Astrocyte (in vitro differentiated cells and primary cell): ENCODE measurements at places on chromosomes 12 and 14. TPM values are rescaled to one million over a fixed set of nuclear protein-coding genes. Genes with fewer than 3 reads are reported as not detected.
A peak's percentile ranks its signal among the peaks of the same experiment; 100 is the strongest.

DNA sequence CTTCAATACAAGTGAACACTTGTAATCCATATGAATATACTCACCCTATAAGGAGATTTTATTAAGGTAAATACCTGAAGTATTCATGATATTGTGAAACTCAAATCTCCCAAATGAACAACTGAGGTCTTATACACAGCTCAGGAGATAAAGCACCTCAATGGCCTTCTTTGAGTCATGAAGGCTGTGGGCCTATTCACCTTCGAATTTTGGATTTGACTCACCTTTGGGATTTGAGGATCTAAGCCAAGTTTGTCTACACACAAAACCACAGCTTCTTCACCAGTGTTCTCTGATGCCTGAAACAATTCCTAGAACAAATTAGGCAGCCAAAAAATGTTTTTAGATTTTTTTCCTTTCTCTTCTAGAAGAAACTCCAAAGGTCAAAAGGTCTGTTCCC, 194.1 kb downstream of the NUAK1 start:
- H3K4me1 ChIP-seq = no peaks in the 10 kb centered on the region
- peak; percentile 45 for DNase-seq
- H3K4me3 ChIP-seq = no peak overlapping the region
- H3K27me3 ChIP-seq = no peaks in the 10 kb centered on the region
- H3K27ac ChIP-seq = no peak overlapping the region
- H3K36me3 ChIP-seq = no peaks in the 10 kb centered on the region

GRCh38 chr12:74365178-74365964, 172.3 kb upstream of the ATXN7L3B start:
- no peak overlapping the region for H3K4me3 ChIP-seq
- no peaks in the 10 kb centered on the region for H3K27me3 ChIP-seq
- H3K4me1 ChIP-seq = no peaks in the 10 kb centered on the region
- DNase-seq = peak; percentile 28
- H3K36me3 ChIP-seq = no peaks in the 10 kb centered on the region

DNA sequence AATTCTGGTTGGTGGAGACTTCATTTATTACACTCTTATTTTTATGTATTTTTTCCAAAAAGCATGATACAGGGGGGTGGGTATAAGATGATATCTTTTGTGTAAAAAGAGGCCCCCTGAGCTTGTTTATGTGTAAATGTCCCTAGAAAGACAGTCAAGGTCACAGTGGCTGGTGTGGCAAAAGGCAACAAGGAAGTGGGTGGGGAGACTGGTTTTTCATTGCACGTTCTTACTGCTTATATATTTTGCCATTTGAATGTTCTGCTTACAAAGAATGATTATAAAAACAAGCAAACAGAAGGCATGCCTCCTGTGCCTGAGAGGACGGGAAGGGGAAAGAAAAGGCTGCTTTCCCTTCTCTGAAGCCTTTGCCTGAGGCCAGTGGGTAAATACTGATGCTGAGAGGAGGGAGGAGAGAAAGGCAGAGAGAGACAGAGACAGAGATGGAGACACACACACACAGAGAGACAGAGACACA, 24.1 kb upstream of the ADIPOR2 start:
- no peak overlapping the region for H3K4me3 ChIP-seq
- H3K27me3 ChIP-seq = no peaks in the 10 kb centered on the region
- no peaks in the 10 kb centered on the region for H3K4me1 ChIP-seq
- H3K27ac ChIP-seq = no peak overlapping the region

Gene GLT1D1
- 0.14 and 0.16 TPM in 2 replicates for total RNA-seq

Gene FOXN4
- not detected in 2 replicates for total RNA-seq

DNA sequence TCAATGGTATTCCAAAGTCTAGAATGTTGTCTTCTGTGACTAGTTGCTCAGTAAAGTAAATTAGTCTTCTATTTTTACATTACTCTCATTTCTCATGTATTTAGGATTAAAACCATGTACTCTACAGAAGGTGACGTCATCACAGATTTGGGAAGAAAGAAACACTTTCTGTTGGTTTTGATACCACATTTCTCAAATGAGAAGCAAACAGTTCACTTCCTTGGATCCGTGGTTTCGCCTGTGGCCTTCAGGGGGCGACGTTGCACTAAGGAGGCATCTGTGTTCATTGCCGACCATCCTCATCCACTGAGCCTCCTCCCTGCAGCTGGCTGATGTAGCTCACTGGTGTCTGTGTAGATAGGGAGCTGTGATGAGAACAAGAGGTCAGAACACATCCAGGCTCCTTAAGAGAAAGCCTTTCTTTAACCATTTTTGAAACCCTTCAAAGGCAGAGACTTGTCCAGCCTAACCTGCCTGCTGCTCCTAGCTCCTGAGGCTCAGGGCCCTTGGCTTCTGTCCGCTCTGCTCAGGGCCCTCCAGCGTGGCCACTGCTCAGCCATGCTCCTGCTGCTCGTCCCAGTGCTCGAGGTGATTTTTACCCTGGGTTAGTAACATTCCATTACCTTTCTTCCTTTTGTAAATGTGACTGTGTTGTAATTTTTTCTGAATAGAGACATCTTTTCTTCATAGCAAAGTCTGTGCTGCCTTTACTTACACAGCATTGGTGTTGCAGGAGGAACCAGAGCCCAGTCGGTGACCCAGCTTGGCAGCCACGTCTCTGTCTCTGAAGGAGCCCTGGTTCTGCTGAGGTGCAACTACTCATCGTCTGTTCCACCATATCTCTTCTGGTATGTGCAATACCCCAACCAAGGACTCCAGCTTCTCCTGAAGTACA, 220.6 kb upstream of the OR4E1 start:
- H3K36me3 ChIP-seq = no peaks in the 10 kb centered on the region
- H3K4me1 ChIP-seq = no peaks in the 10 kb centered on the region
- DNase-seq = no peak
- no peak overlapping the region for H3K27ac ChIP-seq

Gene C1QL4
- 0.09 TPM in 1 of 2 replicates, not detected in the other for total RNA-seq

DNA sequence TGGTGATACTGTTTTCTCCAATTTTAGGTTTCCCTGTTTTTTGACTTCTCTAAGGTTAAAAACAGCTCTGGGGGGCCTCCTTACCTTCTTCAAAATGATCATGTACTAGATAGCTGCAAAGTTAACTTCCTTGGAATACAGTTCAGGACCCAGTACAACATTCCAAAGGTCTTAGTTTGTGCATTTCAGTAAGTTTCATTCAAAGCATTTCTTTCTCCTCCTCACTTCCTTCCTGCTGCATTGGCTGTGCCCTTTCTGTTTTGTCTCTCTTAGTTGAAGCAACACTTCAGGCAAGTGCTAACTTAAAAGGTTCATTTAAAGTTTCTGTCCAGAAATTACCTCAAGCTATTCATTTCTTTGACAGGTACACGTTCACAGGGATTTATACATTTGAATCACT, 95.7 kb downstream of the SCN8A start:
- peak; percentile 36 for DNase-seq
- H3K4me3 ChIP-seq = no peak overlapping the region
- H3K36me3 ChIP-seq = no peaks in the 10 kb centered on the region
- H3K4me1 ChIP-seq = peaks cover 12% of the 10 kb centered on the region

DNA sequence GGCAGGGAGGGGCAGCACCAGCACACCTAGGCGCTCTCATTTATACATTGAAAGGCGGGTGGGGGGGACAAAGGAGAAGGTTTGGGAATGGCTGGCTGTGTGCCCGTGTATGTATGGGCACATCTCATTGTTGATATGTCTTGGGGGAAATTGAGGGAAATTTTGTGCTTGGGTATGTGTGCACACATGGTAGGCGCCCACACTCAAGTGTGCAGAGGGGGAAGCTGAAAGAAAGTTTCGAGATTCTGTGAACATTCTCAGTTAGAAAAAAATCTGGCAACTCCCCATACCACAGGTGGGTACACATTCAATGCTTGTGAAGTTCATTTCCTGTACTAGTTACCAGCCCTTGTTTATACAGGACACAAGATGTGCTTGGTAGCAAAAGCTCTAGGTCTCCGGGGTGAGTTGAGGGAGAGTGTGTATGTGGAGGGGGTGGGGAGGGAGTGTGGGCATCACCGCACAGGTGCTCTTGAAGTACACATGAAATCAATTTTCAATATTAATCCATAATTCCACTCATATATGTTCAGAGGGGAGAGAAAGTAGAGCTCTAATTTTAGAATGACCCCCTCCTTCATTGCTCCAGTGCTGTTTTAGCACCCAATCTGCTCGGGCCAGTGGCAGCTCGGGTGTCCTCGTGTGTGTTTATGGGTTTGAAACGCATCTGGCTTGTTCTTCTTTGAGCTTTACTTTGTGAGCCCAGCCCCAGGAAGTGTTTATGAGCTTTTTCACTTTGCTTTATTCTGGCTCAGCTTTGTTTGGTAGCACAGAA, 286.0 kb downstream of the ZFP36L1 start:
- no peaks in the 10 kb centered on the region for H3K36me3 ChIP-seq
- DNase-seq = no peak
- no peak overlapping the region for H3K4me3 ChIP-seq

DNA sequence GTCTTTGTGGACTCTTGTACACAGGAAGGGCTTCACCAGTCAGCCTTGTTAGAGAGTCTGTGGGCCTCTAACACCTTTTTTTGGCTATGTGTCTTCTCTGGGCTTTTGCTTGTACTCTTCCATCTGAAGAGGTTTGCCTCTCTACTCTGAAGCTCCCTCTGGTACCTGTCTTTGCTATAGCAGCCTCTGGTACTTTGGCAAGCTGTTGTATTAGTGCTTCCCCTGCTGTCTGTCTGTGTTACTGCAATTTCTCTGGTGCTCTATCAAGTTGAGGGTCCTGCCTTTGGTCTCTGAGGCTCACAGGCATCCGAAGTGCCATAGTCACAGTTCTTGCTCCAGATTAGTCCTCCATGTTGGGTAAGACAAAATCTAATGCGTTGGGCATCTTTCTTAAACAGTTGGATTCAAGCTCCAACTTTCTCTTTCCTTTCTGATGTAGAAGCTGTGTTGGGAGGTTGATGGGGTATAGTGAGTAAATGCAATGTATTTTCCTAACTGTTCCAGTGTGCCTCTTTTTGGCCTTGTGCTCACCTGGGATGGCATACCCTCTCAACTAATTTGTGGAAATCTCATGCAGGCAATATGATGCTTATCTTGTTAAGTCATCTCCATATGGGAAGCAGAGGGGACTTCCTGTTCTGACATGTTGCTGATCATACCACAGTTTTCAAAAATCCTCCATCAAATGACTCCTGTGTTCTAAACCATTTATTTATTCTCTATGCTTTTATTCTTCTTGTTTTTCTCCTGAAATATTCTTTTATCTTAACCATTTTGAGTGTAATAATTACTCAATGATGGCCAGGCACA, 88.8 kb downstream of the ATF7IP start:
- H3K27ac ChIP-seq = no peak overlapping the region
- no peak overlapping the region for H3K4me3 ChIP-seq
- no peaks in the 10 kb centered on the region for H3K4me1 ChIP-seq
- peak; percentile 10 for DNase-seq
- H3K27me3 ChIP-seq = no peaks in the 10 kb centered on the region

Gene PMCH
- not detected in 2 replicates for total RNA-seq

DNA sequence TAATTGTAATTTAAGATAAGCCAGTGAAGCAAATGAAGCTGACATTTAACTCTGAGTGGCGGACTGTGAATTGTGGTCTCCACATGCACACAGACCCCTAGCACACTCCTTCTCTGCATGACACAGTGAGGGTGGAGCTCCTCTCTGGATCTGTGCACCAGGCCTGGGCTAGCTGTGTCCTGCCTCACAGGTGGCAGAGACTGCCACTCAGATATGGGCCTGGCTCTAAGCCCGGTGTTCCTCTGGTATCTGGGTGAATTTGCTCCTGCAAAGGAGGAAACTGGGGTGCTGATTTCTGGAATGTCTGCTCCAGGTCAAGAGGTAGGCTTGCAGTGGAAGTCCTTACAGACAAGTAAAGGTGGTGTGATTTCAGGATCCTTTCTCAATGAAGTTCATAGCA, 282.4 kb downstream of the FOXN3 start:
- no peaks in the 10 kb centered on the region for H3K36me3 ChIP-seq
- no peak overlapping the region for H3K4me3 ChIP-seq
- H3K27me3 ChIP-seq = peaks cover under 1% of the 10 kb centered on the region
- no peak overlapping the region for H3K27ac ChIP-seq

DNA sequence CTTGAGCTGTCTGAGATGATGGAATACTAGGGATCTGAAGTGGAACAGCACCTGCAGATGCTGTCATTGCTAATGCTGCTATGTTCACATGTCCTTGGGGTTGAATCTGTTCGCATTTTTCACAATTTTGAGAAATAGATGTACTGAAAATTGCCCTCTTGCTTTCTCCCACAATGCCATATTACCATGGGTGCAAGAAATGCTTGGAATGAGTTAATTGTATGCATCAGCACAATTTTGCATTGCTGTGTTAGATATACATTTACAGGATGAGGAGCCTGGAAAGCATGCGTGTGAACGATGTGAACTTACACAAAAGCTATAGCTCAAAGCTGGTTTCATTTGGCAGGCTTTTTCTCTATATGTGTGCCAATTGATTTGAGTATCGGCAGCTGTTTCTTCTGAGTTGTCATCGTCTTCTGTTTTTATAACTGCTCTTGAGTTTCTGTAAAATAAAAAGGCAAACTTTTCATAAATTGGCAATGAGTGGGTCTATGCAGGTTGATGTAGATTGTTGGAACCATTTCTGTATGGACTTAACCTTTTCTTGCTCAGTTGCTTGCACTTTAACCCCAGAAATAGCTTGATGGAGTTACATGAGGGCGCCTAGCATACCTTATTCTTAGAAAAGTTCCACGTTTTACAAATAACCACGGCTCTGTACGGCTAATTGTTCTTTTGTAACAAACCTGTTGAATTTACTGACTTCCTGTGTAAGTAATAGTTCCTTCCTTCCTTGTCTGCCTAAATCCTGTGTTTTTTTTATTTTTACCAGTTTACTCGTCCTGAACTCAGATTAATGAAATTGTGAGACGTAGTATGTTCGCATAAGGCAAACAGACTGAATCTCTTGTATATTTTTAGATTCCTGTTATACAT, 105.9 kb downstream of the FGD4 start:
- no peak overlapping the region for H3K27ac ChIP-seq
- no peak for DNase-seq
- H3K4me3 ChIP-seq = no peak overlapping the region
- no peaks in the 10 kb centered on the region for H3K27me3 ChIP-seq
- H3K4me1 ChIP-seq = peaks cover 7% of the 10 kb centered on the region
- no peaks in the 10 kb centered on the region for H3K36me3 ChIP-seq

- H3K4me1 ChIP-seq = no peaks in the 10 kb centered on the region
- H3K4me3 ChIP-seq = no peak overlapping the region
- no peaks in the 10 kb centered on the region for H3K36me3 ChIP-seq
- DNase-seq = no peak
- no peaks in the 10 kb centered on the region for H3K27me3 ChIP-seq
- H3K27ac ChIP-seq = no peak overlapping the region
Measured at GRCh38 chr12:79374545-79374944, 316.2 kb downstream of the PAWR start.

- no peak for DNase-seq
- no peak overlapping the region for H3K27ac ChIP-seq
- no peaks in the 10 kb centered on the region for H3K36me3 ChIP-seq
- no peak overlapping the region for H3K4me3 ChIP-seq
Measured at GRCh38 chr14:53780051-53780555, 176.5 kb downstream of the BMP4 start.

- H3K36me3 ChIP-seq = no peaks in the 10 kb centered on the region
- H3K4me1 ChIP-seq = no peaks in the 10 kb centered on the region
- H3K27me3 ChIP-seq = peaks cover 9% of the 10 kb centered on the region
- no peak for DNase-seq
Measured at GRCh38 chr12:3604748-3605586, 114.0 kb downstream of the PRMT8 start.

Gene RNASE7
- 0.19 TPM in 1 of 2 replicates, not detected in the other for total RNA-seq
